Hepatic stellate cell (primary cell): ENCODE measurements at places on chromosomes 5 and 9.

GRCh38 chr9:5633243-5633642 lies 4.3 kb downstream of the RIC1 start:
- no peak for DNase-seq

GRCh38 chr5:124160265-124160664 lies 586.2 kb downstream of the ZNF608 start:
- no peak for DNase-seq

- DNase-seq = no peak
Measured at GRCh38 chr5:176890455-176891330, 8.5 kb downstream of the HK3 start.

GRCh38 chr5:56273376-56273955 lies 40.3 kb upstream of the ANKRD55 start:
- DNase-seq = no peak

- no peak for DNase-seq
Measured at GRCh38 chr9:94085062-94085639, 887 bp downstream of the PTPDC1 start.

- no peak for DNase-seq
Measured at GRCh38 chr9:127201071-127201541, 63.5 kb upstream of the GARNL3 start.

DNA sequence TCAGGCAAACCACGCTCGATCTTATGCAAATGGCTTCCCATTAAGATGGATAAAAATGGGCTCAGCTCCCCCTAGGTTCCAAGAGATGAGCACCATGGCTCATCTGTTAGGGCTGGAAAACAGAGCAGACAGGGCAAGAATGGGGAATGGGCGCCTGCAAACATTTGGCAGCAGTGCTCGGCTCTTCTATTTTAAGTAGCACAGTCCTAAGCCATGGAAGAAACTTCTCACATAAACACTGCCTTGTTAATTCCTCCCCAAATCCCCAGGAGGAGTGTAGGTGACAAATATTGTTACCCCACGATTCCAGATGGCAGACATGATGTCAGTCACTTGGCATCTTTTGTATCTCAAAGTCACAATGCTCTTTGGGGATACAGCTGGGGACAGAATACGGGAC lies 221.8 kb downstream of the ICE1 start:
- no peak for DNase-seq

GRCh38 chr9:132182314-132183091 lies 20.6 kb downstream of the NTNG2 start:
- DNase-seq = no peak

DNA sequence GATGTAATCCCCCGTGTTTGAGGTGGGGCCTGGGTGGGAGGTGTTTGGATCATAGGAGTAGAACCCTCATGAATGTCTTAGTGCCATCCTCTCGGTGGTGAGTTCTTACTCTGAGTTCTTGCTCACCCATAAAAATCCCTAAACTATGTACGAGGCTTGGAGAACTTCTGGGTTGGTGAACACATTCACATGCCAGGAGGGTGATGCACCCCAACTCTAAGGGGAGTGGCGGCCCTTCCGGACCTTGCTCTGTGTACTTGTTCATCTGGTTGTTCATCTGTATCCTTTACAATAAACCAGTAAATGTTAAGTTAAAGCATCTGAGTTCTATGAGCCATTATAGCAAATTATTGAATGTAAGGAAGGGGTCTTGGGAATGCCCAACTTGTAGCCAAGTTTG lies 36.0 kb upstream of the RIC1 start:
- DNase-seq = no peak

GRCh38 chr9:130443840-130444492 lies 795 bp upstream of the ASS1 start:
- no peak for DNase-seq

- no peak for DNase-seq
Measured at GRCh38 chr9:93126825-93127368, 7.2 kb downstream of the NINJ1 start.

- DNase-seq = no peak
Measured at GRCh38 chr5:177233206-177233605, 70.3 kb downstream of the RAB24 start.

DNA sequence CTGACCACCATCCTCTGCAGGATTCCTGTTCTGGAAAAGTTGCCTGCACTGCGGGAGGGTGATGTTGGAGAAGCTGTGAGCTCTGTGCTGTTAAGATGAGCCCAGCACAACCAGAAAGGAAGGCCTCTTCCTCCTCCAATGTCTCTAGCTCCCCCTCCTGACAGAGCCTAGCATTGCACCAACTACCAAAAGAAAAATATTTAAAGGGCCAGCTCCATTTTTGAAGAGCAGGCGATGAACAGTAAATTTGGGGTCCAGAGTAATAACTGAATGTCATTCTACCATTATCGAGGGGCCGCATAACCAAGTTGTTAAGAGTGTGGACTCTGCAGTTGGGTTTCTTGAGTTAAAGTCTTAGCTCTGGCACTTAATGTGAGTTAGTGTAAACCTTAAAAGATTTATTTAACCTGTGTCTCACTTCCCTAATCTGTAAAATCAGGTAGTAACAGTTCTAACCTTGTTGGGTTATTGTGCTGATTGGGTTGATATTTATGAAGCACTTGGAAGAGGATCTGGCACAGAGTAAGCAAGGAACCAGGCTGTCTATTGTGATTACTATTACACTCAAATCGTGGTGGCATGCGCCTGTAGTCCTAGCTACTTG lies 3.9 kb downstream of the TEX53 start:
- peak; percentile 69 for DNase-seq

DNA sequence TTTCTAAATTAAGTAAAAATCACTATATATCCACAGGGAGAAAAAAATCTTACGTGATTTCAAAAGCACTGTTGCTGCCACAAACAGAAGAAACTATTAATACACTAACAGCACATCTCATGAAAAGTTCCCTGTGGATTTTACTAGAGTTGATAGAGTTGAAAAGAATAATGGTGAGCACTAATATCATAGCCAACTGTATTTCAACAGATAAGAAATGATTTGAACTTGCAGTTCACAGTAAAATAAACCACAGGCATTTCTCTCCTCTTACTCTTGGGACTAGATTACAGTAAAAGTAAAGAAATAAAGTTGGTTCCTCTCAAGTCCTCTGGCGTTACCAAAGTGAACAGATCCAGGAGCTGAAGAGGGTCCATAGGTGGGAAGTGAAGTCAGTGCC lies 27.9 kb downstream of the AGTPBP1 start:
- no peak for DNase-seq

DNA sequence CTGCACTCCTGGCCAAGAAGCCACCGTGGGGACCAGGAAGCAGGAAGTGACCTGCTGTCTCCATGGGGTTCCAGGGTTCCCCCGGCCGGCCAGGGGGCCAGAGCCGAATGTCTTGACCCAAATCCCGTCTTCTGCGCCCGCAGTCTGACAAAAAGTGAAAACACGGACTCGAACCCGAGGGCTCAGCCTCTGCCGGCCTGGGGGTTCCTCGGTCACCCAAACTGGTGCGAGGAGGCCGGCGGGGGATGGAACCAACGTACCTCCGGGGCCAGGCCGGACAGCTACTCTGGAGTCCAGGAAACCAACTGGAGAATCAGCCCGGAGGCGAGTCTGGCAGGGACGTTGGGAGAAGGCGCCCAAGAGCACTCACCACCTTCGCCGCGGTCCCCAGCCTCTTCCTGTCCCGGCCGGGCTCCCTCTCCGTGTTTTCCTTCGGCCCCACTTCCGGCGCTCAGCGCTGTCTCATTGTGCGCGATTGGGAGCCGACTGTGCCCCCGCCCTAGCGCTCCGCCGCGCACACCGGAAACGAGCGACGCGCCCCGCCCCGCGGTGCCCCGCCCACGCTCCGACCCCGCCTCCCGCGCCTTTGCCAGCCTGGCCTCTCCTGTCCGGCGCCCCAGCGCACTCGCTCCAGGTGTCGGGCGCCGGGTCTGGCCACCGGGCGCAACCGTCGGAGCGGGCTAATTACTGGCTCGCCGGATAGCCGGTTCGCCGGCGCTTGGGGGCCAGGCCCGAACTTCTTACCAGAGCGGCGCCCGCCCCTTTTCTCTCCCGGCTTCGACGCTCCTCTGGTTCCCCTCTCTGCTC lies at the start of gene TUT7:
TUT7 (minus strand) TSS at position 400 of the 807 bp plus-strand sequence. CDS start 1,211 bp downstream, outside the sequence.
- DNase-seq = peak; percentile 91

DNA sequence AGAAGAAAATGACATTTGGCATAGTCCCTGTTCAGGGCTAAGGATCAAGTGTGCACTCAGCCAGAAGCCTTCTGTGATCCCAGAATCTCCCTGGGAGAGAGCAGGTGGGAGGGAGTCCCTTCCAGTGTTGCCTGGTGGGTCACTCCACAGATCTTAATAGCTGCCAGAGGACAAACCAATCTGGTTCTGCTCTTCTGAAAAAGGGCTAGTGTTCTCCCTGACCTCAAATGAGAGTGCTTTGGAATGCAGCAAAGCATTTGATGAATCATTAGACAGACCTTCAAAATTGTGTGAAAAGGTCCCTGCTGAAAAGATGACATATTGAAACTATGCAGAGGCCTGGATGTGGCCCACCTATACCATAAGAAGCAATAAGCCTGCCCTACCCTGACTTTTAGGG lies 339.7 kb downstream of the TMEM232 start:
- DNase-seq = peak; percentile 46

DNA sequence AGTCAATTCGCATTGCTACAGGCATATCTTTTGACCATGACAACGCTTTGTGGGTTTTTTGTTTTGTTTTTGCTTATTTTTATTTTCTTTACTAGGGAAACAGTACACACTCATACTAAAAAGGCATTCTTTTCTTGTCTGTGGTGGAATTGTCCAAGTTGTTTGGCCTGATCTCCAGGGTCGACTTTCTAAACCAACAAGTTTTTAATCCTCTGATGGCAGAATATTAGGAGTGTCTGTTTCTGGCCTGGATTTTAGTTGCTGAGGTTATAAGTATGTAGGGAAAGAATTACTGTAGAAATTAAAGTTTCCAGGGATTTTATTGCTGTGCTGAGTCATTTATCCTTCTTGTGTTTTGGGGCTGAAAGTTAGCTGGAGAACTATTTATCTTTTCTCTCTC lies 218.5 kb downstream of the TAF11L14 start:
- DNase-seq = no peak

DNA sequence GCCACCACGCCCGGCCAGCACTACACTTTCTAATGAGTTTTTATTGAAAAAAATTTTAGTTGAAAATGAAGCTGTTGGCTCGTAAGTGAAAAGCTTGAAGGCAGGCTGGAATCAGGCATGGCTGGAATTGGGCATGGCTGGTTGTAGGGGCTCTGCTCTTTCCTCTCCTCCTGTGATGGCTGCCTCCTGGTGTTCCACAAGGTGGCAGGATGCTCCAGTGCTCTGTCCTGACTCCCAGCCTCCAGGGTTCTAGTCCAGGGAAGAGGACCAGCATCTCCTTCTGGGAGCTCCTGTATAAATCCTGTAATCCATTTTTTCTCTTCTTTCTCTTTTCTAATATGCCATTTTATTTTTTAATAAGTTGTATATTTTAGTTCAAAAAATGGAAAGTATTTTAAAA lies 57.2 kb upstream of the DHFR start:
- DNase-seq = peak; percentile 32

GRCh38 chr5:53943938-53944337 lies 366.4 kb downstream of the ARL15 start:
- no peak for DNase-seq

- DNase-seq = no peak
Measured at GRCh38 chr5:79859588-79859987, 131.5 kb downstream of the MTX3 start.

DNA sequence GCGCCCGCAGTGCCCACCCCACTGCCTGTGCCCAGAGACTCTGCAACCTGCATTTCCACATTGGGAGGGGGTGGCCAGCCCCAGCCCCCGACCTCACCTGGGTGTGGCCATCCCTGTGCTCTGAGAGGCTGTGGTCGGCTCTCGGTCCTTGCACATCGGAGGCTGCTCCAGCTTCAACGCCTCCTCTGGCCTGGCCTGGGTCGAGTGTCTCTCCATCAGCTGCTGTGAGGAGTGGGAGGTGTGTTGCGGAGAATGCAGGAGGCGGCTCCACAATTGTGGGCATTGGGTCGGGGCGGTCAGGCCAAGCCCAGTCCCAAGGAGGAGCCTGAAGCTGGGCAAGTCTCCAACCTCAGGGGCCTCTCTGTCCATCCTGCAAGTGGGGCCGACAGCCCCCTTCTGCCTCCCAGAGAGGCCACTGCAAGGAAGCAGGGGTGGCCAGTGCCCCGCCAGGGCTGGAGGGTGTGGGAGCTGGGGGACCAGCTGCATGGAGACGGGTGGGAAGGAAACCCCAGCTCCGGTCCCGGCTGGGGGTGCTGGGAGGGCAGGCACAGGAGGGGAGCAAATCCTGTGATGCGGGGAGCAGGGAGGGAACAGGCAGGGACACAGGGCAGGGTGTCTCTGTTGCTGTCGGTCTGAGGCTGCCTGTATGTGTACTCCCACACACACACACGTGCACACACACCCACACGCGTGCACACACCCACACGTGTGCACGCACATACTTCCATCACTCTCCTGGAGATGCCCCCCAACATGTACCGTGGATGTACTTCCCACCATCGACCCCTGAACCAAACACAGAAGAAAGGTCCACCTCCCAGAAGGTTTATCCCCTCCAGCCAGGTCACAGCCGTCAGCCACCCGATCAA lies 28.9 kb downstream of the CCDC187 start:
- no peak for DNase-seq

DNA sequence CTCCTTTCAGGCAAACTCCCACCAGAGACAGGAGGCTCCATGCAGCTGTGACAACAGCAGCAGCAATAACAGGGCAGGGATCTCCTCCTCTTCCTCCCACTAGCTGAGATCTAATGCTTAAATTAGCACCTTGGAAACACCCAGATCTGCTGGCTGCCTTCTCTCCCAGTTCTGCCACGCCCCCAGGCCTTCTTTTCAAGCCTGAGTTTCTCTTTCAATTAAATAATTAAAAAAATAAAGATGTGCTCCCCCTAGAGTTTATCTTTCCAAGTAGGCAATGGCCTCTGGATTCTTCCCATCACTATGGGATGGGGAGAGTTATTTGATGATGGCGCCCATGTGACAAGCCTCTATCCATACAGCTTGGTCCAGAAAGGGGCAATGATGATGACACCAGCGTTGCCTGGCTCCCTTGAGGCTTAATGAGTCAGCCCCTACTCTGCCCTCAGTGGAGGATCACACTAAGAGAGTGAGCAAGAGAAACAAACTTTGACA lies 3.8 kb downstream of the FAM219A start:
- DNase-seq = peak; percentile 79

DNA sequence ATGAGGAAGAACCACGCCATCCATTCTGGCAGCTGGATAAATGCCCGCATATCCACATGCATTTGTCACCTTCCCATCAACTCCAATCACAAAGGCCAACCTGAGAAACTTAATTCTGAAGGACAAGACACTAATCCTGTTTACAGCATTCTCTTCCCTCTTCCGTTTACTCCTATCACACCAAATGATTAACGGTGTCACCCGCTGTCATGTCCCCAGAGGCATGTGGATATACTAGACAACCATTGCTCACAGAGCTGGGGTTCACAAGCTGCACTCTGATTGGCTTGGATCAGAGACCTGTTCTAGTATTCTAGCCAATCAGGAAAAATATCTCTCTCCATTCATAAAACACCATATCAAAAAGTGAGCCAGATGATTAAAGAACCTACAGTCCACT lies 3.6 kb downstream of the MACROH2A1 start:
- no peak for DNase-seq

- no peak for DNase-seq
Measured at GRCh38 chr9:123495731-123496130, 139.7 kb downstream of the CRB2 start.
